Progenitor cell of endocrine pancreas (in vitro differentiated cells): ENCODE measurements at places on chromosomes 5 and 9.

- DNase-seq: no peak
Observed at GRCh38 chr5:149153193-149153750, 12.0 kb downstream of the ABLIM3 start.

DNA sequence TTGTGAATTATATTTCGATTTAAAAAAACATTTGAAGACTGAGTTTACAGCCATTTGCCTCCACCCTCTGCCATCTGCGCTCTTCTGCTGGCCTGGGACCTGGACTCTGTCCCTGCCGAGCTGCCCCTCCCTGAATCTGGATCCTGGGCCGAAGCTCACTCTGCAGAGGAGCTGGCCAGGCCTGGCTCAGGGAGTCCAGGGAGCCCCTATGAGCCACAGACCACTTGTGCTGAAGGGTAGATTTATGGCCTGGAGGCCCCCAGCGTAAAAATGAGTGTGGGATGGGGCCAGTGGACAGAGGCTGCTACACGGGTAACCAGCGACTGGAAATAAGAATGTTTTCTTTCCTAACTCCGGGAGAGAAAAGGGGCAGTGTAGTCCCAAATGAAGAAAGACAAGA lies 129.8 kb downstream of the FGF18 start:
- no peak for DNase-seq

DNA sequence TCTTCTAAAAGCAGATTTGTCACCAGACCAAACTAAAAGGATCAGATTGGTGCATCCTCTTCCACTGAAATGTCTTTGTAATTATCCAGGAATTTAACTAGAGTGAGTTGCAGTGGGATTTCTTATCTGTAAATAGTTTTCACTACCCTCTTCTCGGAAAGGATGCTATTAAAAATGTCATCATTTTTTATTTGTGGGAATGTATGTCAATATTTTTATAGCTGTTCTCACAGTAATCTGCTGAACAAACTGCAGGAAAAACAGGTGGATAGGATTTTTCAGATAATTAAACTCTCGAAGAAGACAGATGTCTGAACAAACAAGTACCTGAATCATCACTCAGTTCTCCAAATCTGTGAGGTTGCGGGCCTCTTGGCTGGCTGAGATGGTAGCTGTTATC lies 62.7 kb downstream of the RAB14 start:
- no peak for DNase-seq

DNA sequence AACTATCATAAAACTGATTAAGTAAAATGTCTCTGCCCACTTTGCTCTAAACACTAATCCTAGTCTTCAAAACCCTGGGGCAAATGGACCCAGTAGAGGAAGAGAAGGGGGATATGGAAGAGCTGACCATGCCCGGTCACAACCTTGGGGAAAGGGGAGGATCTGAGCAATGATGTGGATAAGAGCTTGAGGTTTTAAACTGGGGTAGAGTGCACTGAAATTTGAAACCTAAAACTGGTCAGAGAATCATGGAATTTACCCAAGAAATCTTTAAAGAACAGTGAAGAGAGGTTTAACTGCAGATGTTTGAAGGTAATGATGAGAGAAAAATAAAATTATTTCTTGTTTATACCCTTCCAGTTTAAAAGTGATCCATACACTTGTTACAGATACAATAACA lies 110.8 kb downstream of the MRPS30 start:
- DNase-seq: no peak

DNA sequence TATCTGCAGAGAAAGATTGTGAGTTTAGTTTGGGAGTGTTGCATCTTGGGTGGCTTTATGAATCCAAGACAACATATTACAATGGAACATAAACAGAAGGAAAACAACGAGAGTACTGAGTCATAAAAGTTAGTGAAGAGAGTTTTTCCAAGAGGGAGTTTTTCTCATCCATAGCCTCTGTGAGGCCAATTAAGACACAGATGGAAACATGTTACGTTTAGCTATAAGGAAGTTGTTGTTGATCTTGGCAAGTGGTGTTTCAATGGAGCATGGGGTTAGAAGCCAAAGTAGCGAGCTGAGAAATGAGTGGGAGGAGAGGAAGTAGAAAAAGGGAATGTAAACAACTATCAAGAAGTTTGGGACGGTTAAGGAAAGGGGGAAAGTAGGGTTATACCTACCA lies 53.3 kb upstream of the SPATA31D4 start:
- no peak for DNase-seq

DNA sequence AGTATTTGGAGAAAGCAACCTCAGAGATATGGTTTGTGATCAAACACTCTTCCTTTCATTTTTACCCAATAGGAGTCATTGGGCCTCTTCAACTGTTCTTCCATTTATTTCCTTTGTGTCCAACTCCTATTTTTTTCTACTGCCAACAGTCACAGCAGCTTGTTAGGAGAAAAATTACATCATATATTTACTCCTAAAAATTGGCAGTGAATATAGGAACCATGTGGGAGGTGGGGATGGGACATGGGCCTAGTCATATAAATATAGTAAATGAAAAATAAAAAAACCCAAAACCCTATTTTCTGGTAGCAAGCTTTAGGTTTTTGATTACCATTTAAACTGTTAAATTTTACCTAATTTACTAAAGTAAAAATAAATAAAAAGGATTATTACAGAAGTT lies 134.9 kb upstream of the MPDZ start:
- no peak for DNase-seq

DNA sequence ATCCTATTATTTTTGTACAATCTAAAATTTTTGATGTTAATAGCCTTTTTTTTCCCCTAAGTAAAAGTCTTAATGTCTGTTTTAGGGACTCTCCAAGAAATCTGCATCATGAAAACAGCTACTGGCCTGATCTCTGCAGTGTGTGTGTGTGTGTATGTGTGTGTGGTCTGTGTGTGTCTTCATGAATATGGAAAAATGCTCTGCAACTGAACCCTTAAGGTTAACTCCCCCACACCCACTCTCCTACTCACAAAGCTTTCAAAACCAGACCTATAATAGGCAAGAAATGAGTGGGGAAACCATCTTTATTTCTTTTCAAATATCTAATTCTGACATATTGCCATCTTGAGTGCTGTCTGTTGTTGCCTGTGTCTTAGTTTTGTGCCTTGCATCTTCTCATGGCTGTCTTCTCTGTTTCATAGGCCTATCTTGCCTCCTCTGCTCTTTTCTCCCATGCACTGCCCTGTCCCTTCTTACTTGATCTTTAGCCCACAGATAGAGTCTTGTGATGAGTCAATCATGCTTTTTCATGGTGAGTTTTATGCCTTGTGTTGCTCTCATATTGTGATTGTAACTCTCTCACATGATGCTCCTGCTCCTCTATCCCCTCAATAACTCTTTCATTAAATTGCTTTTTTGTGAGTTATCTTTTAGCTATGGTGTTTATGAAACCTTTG lies 68.3 kb downstream of the CHSY3 start:
- DNase-seq: no peak

DNA sequence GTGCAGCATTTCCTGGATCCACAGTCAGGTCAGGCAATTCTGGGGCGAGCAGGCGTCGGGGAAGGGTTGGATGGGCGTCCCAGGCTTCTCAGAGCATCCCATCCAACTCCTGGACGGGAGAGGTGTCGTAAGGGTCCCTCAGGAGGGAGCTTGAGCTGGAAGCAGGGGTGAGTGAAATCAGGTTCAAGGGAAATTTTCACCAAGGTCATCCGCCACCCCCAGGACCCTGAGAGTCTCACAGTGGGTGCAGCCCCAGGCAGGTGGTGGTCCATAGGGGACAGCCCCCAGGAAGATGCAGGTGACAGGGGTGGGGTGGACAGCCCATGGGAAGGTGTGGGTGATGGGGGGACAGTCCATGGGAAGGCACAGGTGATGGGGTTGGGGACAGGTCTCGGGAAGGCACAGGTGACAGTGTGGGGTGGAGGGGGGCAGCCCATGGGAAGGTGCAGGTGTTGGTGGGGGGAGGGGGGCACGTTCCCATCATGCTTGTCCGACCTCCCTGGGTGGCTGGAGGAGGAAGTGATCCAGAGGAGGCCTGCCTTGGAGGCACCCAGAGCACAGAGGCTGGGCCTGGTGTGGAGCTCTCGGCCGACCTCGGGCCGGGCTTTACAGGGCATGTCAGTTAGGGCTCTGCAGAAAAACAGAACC lies 48.9 kb downstream of the AHRR start:
- DNase-seq: peak; percentile 8

DNA sequence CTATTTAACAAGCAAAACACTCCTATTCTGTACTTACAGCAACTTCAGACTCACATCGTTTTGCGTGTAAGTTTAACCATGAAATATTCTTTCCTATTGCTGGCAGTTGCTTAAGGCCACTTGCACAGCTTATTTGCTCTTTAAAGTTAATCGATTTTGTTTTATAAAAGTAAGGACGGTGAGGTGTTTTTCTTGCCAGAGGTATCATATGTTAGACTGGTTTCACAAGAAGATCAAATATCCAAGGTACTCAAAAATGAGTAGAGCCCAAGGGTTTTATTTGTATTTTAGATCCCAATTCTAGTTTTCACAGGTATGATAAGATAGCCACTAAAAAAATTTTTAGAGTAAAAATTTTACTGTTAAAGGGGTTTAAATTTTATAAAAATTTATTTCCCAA lies 16.2 kb downstream of the CLINT1 start:
- no peak for DNase-seq

GRCh38 chr9:106976772-106977171 lies 113.8 kb downstream of the ZNF462 start:
- DNase-seq: no peak

DNA sequence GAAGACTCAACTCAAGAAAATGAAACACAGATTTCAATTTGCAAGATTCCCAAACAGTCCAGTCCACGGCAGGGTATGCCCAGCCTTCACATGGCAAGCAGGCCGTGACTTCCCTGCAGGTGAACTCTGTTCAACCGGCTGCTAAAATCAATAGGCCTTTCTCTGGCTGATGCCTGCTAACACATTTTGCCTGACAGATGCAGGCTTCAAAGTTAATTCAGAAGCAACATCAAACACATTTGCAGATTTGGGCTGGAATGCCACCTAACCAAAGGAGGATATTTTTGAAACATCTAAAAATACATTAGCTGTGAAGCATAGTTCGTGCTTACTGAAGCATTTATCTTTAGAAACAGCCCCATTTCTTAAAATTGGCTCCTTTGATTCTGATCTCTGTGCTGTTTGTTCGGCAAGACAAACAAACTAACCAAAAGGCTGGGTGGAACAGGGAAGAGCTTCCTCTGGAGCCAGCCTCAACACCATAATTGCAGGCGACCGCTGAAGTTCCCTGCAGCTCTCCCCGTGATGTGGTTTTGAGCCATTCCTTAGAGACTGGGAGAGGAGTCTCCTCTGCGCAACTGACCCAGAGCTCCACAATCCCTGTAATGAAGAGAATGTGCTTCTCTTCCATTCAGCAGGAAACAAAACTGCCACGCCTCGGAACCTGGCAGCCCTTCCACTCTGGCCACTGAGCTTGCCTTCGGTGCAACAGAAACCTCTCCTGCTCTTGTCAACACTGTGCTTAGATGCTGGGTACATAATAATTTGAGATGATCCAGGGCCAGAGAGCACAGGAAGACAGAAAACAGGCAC lies 126.5 kb downstream of the MYO10 start:
- DNase-seq: no peak

GRCh38 chr5:116454417-116454927 lies 120.2 kb downstream of the SEMA6A start:
- DNase-seq: no peak

GRCh38 chr9:31958572-31958971 lies 425.9 kb upstream of the ACO1 start:
- DNase-seq: no peak

DNA sequence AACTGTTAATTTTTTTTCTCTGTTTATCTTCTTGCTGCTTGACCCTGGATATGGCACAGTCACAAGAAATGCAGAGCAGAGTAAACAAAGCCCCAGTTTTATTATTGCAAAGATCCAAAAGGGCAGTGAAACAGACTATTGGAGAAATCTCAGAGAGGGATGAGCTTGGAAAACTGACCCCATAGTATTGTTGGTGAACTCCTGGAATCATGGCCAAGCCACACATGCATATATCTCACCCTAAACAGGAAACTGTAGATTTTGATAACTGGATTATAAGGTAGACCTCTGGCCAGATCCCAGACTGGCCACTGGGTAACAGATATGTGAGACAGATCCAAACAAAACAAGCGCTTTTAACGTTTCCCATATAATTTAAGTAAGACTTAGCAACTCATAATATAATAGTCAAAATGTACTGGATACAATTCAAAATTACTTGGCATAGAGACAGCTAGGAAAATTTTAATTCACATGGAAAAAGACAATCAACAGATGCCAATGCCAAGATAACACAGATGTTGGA lies 263.5 kb upstream of the SEMA6A start:
- no peak for DNase-seq

- DNase-seq: no peak
Observed at GRCh38 chr5:28512648-28513047, 1474.3 kb upstream of the CDH9 start.

DNA sequence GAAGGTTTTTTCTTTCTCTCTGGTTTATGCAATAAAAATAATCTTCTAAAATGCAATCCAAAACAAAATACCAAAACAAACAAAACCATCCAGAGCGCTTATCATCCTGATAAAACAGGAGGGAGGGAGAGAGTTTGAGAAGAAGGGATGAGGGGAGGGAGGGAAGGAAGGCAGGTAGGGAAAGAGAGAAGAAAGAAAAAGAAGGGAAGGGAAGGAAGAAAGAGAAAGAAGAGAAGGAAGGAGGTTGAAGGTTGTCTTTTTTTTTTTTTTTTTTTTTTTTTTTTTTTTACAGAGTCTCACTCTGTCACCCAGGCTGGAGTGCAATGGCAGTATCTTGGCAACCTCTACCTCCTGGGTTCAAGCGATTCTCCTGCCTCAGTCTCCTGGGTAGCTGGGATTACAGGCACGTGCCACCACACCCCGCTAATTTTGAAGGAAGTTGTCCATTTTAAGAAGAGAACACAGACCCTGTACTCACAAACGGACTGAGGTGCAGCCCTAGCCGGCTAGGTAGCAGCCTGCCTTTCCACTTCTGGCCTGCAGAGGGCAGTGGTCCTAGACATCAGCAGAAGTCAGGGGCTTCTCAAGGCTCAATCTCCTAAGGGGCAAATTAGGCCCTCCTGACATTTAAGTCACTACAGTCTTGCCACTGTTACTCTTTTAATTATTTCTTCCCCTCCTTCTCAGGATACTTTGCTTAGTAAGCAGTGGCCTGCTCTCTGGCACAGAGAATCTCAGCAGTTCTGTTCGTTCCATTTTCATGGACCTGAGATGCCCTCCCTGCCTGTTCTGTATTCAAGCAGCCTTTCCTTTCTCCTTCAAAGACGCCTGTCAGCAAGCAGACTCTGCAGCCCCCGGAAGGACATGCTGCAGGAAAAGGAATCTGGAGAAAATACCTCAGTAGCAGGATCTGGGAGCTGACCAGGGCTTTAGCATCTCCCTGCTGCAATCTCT lies 76.4 kb downstream of the EPB41L4B start:
- DNase-seq: peak; percentile 69
